ENCODE measurements at places on chromosomes 12 and 14. TPM values are rescaled to one million over a fixed set of nuclear protein-coding genes. Genes with fewer than 3 reads are reported as not detected.

Gene FBLN5
- total RNA-seq, result 120 TPM

Gene ACSS3
- total RNA-seq, result 6.7 TPM

Gene AKAP6
- 12.7 TPM for total RNA-seq

Gene KRT2
- not detected for total RNA-seq

Gene OR4K13
- not detected for total RNA-seq

Gene RAD51AP1
- 2.4 TPM for total RNA-seq

Gene SOAT2
- not detected for total RNA-seq

Gene CLEC2B
- total RNA-seq, result 11.7 TPM

Gene MANSC4
- not detected for total RNA-seq

Gene KRT83
- not detected for total RNA-seq

- no peak for DNase-seq
Measured at GRCh38 chr14:58557242-58557641, 80.5 kb upstream of the DACT1 start.

- DNase-seq, result no peak
Measured at GRCh38 chr12:67957383-67957782, 31.9 kb upstream of the IFNG-AS1 start.

DNA sequence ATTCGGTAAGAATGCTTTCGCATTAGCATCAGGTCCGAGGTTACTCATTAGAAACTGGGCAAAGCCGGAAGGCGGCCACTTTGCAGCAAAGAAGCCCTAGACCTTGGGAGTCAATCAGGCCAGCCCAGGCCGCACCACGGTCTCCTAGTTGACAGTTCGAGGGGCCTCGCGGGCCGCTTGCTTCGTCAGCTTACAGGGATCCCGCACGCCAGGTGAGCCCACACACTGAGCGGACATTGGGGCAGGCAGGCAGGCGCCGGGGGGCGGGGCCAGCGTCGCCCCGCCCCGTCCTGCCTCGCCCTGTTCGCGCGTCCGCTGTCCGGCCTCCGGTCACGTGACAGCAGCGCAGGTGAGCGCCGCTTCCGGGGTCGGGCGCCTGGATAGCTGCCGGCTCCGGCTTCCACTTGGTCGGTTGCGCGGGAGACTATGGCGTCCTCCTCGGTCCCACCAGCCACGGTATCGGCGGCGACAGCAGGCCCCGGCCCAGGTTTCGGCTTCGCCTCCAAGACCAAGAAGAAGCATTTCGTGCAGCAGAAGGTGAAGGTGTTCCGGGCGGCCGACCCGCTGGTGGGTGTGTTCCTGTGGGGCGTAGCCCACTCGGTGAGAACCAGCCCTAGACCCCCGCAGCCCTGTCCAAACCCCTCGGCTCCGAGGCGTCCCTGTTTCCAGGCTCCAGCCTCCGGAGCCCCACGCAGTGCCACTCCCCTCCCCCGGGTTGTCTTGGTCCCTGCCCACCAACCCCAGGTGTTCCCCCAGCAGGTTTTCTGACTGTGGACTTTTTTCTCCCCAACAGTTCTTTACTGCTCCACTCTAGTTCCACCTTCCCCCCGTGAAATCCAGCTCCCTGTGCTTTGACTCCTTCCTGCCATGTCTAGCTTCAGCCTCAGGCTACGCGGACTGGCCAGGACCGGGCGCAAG, at the start of gene PIP4K2C:
Gene PIP4K2C (plus strand): TSS at position 329 of the 918 bp plus-strand sequence. CDS start 98 bp downstream, at position 427.
- peak; percentile 90 for DNase-seq

GRCh38 chr12:81758421-81759189, 545 bp downstream of the PPFIA2 start:
- DNase-seq, result no peak

DNA sequence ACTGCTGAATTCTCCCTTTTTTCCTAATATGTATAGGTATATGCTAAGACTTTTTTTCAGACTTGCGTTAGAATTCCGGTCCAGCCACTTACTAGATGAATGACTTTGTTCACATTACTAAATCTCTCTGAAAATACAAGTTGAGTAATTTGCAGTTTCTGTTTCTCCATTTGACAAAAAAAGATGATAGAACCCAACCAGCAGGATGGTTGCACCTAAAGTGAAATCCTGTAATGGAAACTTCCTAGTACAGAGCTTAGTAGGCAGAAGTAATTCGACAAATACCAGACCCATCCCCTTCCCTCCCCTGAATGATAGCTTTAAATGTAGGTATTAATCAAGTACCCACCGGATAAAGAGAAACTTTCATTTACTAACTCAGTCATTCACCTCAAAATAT, 113.6 kb upstream of the RAP1B start:
- no peak for DNase-seq

GRCh38 chr12:132512197-132513069, 22.5 kb downstream of the FBRSL1 start:
- no peak for DNase-seq

DNA sequence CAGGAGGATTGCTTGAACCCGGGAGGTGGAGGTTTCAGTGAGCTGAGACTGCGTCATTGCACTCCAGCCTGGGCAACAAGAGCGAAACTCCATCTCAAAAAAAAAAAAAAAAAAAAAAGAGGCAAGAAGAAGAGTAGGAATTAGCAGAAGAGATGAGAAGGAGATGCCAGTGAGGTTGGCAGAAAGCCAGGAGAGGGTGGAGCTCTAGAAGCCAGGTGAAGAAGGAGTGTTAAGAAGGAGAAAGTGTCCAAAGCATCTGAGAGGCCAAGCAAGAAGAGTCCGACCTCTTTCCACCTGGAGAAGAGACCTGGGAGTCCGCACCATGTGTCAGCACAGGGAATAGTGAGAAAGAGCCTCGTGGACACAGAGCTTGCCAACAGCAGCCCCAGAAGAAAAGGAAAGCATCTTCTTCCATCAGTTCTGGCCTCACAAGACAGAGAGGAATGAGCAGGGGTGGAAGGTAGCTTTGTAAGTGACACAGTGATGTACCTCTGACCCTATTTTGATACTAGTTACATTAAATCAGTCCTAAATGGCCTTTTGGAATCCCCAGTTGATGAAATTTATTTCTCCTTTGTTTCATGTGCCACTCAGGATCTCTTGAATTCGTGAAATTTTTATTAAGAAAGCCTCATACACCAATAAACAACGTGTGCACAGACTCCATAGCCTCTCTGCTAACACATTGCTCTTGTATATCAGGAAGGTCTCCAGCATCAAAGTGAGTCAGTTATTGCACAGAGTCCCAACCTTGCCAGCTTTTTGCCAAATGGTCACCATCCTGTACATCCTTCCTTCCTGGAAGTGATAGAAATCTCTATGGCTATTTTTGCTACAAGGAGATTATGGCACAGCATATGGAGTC, 70.6 kb downstream of the SAMD4A start:
- no peak for DNase-seq

DNA sequence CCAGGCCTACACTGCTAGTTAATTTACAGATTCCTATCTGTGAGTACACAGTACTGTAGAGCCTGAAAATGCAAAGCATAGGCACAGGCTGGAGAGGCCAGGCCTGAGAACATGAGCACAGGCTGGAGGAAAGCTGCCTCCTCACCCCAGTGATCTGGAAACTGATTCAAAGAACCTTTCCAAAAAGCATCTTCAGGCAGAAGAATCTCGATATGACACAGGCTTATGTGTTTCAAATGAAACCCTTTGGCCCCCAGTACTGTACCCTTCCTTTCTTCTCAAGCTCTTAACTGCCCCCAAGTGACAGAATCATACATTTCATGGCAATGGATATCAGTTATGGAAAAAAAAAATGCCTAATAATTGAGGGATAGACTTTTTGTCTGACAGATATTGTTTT, 122.0 kb downstream of the KCNC2 start:
- DNase-seq, result no peak

- DNase-seq, result no peak
Measured at GRCh38 chr12:42979746-42980145, 390.2 kb upstream of the PRICKLE1 start.

- DNase-seq, result no peak
Measured at GRCh38 chr14:91116913-91117588, 3.2 kb downstream of the DGLUCY start.

GRCh38 chr12:131159660-131160059, 206.0 kb downstream of the ADGRD1 start:
- DNase-seq, result no peak

DNA sequence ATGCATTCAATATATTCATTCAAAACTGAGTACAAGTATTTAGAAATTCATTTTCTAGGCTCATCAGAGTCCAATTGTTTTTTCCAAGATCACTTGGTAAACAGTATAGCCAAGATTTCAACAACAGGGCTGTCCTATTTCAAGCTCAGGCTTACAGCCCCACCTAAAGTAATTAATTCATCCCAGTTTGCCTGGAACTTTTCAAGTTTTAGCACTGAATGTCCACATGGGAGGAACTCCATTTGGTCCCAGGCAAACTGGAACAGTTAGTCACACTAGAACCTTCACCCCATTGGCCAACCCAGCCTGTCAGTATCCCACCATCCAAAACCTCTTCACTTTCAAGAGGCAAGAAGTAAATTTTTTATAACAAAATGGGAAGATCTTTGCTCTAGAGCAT, 210.9 kb downstream of the DPY19L2 start:
- DNase-seq, result no peak

DNA sequence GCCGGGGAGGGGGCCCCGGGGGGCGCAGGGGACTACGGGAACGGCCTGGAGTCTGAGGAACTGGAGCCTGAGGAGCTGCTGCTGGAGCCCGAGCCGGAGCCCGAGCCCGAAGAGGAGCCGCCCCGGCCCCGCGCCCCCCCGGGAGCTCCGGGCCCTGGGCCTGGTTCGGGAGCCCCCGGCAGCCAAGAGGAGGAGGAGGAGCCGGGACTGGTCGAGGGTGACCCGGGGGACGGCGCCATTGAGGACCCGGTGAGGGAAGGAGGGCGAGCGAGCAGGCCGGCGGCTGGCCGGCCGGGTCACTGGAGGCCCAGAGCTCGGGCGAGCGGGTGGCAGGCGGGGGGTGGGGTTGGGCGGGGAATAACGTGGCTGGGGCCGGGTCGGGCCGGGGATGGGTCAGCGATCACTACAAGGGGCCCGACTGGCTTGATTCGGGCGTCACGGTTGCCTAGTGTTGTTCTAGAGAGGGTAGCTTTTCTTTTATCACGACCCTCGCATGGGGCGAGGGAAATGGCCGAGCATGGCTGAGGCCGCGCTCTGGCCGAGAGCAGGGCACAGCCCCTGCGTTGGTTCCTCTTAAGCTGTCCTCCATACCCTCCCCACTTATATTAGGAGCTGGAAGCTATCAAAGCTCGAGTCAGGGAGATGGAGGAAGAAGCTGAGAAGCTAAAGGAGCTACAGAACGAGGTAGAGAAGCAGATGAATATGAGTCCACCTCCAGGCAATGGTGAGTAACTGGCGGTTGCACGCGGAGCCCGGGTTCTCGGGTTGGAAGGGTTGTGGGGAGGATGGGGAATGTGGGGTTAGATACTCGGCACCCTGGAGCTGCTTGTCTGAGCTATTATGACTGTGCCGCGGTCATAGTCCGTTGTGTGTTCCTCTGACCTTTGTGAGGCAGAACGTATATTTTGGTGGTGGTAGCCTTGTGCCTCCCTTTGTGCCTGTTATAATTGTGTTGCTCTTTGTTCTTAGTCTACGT, 603 bp downstream of the PABPN1 start:
- peak; percentile 58 for DNase-seq

DNA sequence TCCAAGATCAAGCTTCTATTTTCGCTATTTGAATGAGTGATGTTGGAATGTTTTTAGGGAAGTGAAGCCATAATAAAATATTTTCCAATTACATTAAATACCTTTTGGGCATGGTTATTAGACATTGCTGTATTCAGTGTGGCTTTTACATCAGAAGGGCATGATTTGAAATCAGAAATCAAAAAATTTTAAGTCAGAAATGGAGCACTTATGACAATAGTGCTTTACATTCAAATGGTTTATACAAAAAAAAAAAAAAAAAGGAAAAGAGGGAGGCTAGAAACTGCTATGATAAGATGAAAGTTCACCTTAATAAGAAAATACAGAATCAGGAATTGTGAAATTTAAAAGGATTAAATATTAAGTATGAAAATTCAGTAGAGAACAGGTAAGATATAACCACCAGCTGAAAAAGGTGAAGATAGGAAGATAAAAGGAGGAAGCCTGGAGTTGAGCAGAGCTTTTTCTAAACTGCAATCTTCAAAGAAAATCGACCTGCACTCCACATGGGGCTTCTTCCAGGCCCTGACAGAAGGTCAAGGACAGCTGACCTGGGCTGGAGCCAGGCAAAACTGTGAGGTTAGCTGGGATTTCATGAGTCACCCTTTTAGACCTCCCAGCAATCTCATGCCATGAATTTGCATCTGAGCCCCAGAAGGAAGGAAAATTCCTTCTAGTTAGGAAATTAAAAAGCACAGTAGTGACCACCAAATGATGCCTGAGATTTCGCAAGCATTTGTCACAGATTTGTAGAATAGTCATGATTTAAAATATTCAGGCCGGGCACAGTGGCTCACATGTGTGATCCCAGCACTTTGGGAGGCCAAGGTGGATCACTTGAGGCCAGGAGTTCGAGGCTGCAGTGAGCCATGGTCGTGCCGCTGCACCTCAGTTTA, 23.4 kb upstream of the BMP4 start:
- peak; percentile 21 for DNase-seq

GRCh38 chr12:58026897-58027891, 85.8 kb downstream of the ATP23 start:
- no peak for DNase-seq

GRCh38 chr14:102430212-102430908, 67.6 kb downstream of the TECPR2 start:
- no peak for DNase-seq

- DNase-seq, result no peak
Measured at GRCh38 chr14:26663506-26663905, 65.7 kb upstream of the NOVA1 start.

DNA sequence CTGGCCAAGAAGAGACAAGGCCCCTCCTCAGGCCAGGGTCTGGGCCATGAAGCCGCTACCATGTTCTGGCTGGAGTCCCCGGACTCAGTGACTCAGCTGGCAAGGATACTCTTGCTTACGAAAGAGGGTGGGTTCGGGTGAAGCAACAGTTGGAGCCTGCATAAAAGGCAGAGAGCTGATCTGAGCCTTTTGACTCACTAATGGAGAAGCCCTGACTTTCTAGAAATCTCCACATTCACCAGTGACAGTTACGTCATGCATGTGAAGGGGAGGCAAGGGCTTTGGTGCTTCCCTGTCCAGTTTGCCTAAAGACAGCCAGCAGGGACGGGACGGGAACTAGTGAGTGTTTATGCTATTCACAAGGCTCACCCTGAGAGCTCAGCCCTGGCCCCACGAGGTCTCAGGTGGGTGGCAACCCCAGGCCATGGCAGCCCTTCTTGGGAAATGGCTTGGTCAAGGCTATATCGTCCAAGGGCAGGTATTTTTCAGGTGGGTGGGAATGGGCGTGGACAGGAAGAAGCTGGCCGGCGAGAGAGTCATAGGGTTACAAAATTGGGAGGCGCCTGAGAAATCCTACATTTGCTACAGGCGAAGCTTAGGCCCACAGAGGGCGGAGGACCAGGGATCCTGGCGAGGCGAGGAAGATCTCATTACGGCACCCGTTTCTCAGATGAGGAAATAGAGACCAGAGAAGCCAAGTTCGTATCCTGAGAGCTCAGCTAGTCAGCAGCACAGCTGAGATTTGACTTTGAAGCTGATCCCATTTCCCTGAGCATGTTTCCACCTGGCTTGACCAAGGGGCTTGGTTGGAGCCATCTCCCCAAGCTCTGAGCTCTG, 314.6 kb downstream of the BCL11B start:
- DNase-seq, result peak; percentile 51

DNA sequence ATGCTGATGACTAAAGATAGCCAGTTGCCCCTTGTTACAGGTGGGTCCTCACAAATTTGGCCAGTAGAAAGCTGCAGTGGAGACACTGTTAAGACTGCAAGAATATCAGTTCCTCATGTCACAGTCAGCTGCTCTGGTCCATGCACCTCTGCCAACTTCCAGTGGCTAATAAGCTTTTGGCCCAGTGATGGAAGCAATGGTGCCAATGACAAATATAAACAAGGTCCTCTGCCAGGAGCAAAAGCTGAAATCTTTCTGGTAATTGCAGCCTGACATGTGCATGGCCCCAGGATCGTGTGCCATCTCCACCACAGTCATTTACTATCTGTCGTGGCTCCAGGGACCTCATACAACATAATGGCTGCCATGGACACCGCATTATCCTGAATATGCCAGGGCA, 85.4 kb upstream of the TMEM260 start:
- no peak for DNase-seq
